ENCODE measurements at places on chromosomes 16 and 17. TPM values are rescaled to one million over a fixed set of nuclear protein-coding genes. Genes with fewer than 3 reads are reported as not detected.

Gene KRTAP2-3
- not detected for total RNA-seq

Gene DNAAF1
- total RNA-seq: not detected

DNA sequence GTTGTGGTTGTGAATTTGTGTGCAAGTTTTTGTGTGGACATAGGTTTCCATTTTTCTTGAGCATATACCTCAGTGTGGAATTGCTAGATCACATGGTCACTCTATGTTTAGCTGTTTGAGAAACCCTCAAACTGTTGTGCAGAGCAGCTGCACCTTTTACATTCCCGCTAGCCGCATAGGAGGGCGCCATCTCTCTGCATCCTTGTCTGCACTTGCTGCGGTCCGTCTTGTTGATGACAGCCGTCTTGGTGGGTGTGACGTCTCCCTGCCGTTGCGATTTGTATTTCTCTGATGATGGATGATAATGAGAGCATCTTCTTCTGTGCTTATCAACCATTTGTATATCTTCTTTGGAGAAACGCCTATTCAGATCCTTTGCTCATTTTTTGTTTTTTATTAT, 25.1 kb upstream of the IL17C start:
- DNase-seq: no peak

DNA sequence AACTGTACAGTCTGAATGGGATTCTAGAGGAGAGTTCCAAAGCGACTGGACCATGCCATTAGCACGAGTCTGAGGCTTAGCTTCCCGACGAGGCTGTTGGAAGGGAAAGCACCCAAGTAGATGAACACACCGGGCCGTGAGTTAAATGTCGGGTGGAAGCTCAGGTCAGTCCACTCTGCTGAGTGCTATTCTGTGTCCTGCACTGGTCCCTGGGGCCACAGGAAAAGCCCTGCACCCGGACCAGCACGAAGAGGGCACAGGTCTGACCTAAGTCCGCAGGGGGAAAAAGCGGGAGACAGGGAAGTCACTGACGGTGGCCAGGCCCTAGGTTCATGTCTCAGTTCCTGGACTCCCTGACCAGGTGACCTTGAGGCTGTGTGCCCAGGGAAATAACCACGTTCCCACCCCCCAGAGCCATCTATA, 44.1 kb upstream of the RBFOX3 start:
- DNase-seq: no peak

GRCh38 chr16:81449241-81449640, 4.6 kb downstream of the CMIP start:
- no peak for DNase-seq

DNA sequence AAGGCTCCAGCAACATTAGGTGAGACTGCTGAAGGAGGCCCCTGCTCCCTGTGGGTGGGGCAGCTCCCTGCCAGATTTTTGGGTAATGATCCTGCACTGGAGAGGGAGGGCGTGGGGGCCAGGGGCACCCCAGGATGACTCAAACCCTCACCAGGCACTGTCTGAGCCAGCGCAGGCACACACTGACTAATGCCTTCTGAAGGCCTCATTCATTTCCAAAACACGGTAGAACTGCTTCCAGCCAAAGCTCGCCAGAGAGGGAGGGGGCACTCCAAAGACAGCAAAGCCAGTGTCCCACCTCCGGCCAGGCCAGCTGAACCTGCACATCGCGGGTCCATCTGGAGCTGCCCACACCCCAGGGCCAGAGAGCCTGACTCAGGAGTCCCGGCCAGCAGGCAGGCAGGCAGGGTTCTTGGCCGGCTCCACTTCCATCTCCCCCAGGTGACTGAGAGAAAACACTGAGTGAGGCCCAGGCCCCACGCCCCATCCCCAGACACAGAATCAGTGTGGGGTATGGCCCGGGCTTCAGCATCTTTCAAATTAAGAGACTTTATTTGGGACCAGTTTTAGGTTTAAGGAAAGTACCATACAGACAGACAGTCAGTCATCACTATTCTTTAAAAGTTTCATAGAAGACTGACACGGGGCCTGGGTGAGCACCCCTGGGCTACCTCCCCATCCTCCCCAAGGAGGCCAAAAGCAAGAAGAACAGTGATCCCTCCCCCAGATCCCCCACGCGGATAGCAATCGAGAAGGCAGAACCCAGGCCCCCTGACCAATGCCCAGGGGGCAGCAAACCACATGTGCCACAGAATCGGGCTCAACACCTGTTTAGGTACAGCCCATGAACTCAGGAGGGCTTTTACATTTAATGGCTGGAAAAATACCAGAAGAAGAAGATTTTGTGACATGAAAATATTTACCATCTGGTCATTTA, 2.3 kb downstream of the PIEZO1 start:
- no peak for DNase-seq
